Thoracic aorta (tissue), 2 donors: ENCODE measurements at places on chromosomes 2 and 18. TPM values are rescaled to one million over a fixed set of nuclear protein-coding genes. Genes with fewer than 3 reads are reported as not detected.

DNA sequence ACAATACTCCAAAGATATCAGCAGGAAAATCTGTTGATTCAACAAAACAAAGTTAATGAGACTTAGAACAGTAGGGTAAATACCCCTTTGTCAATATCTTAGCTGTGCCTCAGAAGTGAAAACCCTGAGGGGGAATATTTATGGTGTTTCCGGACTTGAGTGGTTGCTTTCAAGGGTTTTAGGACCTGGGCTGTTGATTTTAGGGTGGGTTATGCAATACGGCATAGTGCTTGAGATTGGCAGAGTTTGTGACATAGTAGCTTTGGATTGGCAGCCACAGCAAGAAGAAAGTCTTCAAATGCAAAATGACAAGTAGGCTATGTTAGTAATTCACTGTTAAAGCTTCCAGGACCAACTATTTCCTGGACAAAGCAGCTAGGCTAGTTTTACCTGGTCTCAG lies 826.3 kb upstream of the CDH2 start:
- DNase-seq: no peak
- no peaks in the 10 kb centered on the region for H3K36me3 ChIP-seq
- H3K27me3 ChIP-seq: no peaks in the 10 kb centered on the region
- no peaks in the 10 kb centered on the region for H3K4me1 ChIP-seq
- no peak overlapping the region for H3K4me3 ChIP-seq

DNA sequence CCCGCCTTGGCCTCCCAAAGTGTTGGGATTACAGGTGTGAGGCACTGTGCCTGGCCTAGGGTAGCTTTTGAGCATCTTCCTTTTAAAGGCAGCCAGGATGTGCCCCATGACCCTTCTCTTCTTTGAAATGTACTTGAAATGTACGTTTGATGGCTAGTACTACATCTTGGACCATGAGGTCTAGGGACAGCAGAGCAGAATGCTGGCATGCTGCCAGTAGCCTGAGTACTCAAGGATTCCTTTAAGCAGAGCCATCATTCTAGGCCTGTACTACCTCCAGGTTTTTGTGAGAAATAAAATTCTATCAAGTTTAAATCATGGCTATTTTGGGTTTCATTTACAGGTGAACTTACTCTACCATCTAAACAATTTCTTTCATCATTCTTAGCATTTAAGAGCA lies 2.9 kb upstream of the EML6 start:
- no peak for DNase-seq
- H3K27me3 ChIP-seq: no peaks in the 10 kb centered on the region
- no peak overlapping the region for H3K4me3 ChIP-seq

DNA sequence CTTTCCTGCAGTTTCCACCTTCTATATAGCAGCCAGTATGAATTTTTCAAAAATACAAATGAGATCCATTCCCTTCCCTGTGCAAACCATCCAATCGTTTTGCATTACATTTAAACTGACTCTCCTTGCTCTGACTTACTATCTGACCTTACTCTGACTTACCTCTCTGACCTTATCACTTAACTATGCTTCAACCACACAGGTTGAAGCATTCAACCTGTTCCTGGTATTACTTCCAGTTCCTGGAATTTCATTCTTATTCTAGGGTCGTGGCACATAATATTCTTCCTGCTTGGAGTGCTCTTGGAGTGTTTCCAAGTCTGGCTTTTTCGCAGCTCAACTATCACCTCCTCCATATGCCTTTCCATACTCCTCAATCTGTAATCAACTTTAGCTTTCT lies 850.6 kb upstream of the CHAC2 start:
- H3K4me1 ChIP-seq: no peaks in the 10 kb centered on the region
- no peak overlapping the region for H3K4me3 ChIP-seq
- H3K27ac ChIP-seq: no peak overlapping the region
- H3K27me3 ChIP-seq: no peaks in the 10 kb centered on the region

GRCh38 chr2:208319391-208319790 lies 53.3 kb downstream of the PIKFYVE start:
- H3K36me3 ChIP-seq: peaks cover 8% of the 10 kb centered on the region
- peak overlapping the region; percentile 92 for H3K27ac ChIP-seq
- DNase-seq: no peak
- H3K27me3 ChIP-seq: no peaks in the 10 kb centered on the region
- peaks cover 21% of the 10 kb centered on the region for H3K4me1 ChIP-seq

- peaks cover 25% of the 10 kb centered on the region for H3K4me1 ChIP-seq
- H3K27ac ChIP-seq: no peak overlapping the region
- H3K27me3 ChIP-seq: no peaks in the 10 kb centered on the region
- peaks cover 14% of the 10 kb centered on the region for H3K36me3 ChIP-seq
These were observed 17.5 kb downstream of the TGOLN2 start for GRCh38 chr2:85310330-85310729.

GRCh38 chr2:42486145-42486906 lies 7.5 kb downstream of the KCNG3 start:
- H3K27me3 ChIP-seq: no peaks in the 10 kb centered on the region
- DNase-seq: no peak
- H3K4me1 ChIP-seq: no peaks in the 10 kb centered on the region
- H3K4me3 ChIP-seq: no peak overlapping the region

- H3K27ac ChIP-seq: no peak overlapping the region
- no peaks in the 10 kb centered on the region for H3K27me3 ChIP-seq
- no peaks in the 10 kb centered on the region for H3K36me3 ChIP-seq
- no peaks in the 10 kb centered on the region for H3K4me1 ChIP-seq
These were observed 255.4 kb downstream of the EXOC6B start for GRCh38 chr2:72570413-72570812.

- H3K27me3 ChIP-seq: no peaks in the 10 kb centered on the region
- H3K36me3 ChIP-seq: no peaks in the 10 kb centered on the region
- H3K4me3 ChIP-seq: no peak overlapping the region
- DNase-seq: no peak
These were observed 687.9 kb upstream of the SETBP1 start for GRCh38 chr18:43992741-43993140.

DNA sequence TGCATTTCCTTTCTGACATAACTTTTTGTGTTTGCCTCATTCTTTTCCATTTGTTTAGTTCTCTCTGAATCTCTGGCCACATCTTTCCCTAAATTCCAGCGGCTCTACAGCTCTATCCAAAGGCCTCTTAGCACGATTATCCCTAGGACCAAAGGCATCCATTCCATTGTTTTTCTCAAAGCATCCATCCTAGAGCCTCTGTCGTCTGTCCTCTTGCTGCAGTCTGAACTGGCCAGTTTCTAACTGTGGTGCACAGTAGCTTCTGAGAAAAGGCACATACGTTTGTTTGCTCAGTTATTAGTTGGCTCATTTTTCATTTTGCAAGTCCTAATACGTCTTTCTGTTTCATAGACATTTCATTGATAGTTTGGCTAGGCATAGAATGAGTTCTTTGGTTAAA lies 45.7 kb upstream of the TCF7L1 start:
- H3K4me3 ChIP-seq: no peak overlapping the region
- no peaks in the 10 kb centered on the region for H3K27me3 ChIP-seq
- H3K4me1 ChIP-seq: no peaks in the 10 kb centered on the region
- H3K36me3 ChIP-seq: no peaks in the 10 kb centered on the region
- no peak for DNase-seq
- no peak overlapping the region for H3K27ac ChIP-seq

GRCh38 chr2:127365211-127365643 lies 22.5 kb downstream of the MAP3K2 start:
- no peak for DNase-seq
- no peak overlapping the region for H3K4me3 ChIP-seq

- no peaks in the 10 kb centered on the region for H3K27me3 ChIP-seq
- no peak for DNase-seq
- H3K4me1 ChIP-seq: peaks cover 8% of the 10 kb centered on the region
- H3K4me3 ChIP-seq: no peak overlapping the region
- H3K36me3 ChIP-seq: no peaks in the 10 kb centered on the region
- no peak overlapping the region for H3K27ac ChIP-seq
These were observed 3.5 kb upstream of the B3GNT7 start for GRCh38 chr2:231391981-231392380.

DNA sequence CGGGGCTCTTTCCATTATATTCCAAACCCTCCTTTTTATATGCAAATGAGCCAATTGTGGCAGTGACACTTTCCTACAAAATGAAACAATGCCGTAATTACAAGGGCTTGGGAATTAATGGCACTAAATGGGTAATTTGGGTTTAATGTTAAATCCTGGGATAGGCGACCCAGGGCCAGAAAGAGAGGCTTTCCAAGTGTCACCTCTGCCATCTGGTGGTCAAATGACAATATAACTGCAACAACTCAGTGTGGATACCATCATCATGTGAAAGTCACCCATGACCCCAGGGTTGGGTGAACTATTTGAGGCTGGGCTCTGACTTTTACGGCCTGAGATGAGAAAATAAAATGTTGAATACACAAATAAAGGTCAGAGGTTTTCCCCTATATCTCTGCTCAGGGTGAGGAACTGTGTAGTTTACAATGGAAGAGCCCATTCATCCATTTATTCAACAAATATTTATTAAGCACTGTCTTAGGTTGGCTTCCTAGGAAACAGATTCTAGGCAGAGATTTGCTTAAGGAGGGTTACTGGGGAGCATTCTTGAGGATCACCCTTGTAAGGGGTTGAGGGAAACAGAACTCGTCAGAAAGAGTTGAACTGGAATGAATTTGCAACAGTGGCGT lies 13.6 kb upstream of the THADA start:
- no peak for DNase-seq
- no peak overlapping the region for H3K4me3 ChIP-seq
- H3K36me3 ChIP-seq: no peaks in the 10 kb centered on the region
- no peaks in the 10 kb centered on the region for H3K27me3 ChIP-seq
- no peaks in the 10 kb centered on the region for H3K4me1 ChIP-seq

DNA sequence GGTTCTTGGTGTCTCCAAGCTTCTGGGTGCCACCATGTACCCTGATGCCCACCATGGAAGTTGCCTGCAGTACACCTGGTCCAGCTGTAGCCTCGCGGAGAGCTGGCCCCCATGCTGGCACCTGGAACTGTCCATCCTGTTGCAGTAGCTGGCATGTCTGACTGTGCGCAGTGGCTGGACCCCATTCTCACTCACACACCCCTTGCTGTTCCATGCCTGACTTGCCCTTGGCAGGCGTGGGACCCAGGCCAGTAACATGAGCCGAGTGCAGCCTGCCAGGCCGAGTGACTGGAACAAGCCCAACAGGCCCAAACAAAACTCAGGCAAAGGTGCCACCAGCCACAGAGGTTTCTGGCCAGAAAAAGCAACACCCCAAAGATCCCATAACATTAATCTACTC lies 73.8 kb downstream of the NEURL3 start:
- H3K27ac ChIP-seq: no peak overlapping the region
- H3K4me1 ChIP-seq: peaks cover 9% of the 10 kb centered on the region
- H3K27me3 ChIP-seq: no peaks in the 10 kb centered on the region
- DNase-seq: no peak
- no peak overlapping the region for H3K4me3 ChIP-seq
- no peaks in the 10 kb centered on the region for H3K36me3 ChIP-seq

DNA sequence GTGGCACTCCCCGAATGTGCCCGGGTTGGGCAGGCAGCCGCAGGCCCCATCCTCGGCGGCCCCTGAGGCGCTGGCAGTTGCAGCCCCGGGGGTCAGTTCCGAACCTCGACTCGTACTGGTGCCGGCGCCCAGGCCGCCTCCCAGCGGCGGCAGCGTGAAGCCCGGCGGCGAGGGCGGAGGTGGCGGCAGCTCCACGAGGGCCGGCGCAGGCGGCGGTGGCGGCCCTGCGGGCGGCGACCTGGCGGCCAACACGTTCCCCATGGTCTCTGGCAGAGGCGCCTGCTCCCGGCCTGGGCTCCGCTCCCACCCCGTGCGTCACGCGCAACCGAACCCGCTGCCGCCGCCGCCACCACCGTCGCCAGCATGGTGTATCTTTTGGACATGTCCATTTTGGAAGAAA lies 196.3 kb downstream of the CCDC74A start:
- no peaks in the 10 kb centered on the region for H3K36me3 ChIP-seq
- peak overlapping the region; percentile 27 for H3K4me3 ChIP-seq
- no peak for DNase-seq
- H3K4me1 ChIP-seq: no peaks in the 10 kb centered on the region
- no peak overlapping the region for H3K27ac ChIP-seq

- no peaks in the 10 kb centered on the region for H3K27me3 ChIP-seq
- no peak for DNase-seq
- peaks cover 67% of the 10 kb centered on the region for H3K4me1 ChIP-seq
- H3K4me3 ChIP-seq: no peak overlapping the region
- H3K27ac ChIP-seq: no peak overlapping the region
- no peaks in the 10 kb centered on the region for H3K36me3 ChIP-seq
These were observed 6.1 kb downstream of the FBXO11 start for GRCh38 chr2:47899915-47900816.

- no peaks in the 10 kb centered on the region for H3K4me1 ChIP-seq
- DNase-seq: no peak
- no peaks in the 10 kb centered on the region for H3K27me3 ChIP-seq
These were observed 103.6 kb upstream of the RMP24 start for GRCh38 chr18:35868915-35869314.

DNA sequence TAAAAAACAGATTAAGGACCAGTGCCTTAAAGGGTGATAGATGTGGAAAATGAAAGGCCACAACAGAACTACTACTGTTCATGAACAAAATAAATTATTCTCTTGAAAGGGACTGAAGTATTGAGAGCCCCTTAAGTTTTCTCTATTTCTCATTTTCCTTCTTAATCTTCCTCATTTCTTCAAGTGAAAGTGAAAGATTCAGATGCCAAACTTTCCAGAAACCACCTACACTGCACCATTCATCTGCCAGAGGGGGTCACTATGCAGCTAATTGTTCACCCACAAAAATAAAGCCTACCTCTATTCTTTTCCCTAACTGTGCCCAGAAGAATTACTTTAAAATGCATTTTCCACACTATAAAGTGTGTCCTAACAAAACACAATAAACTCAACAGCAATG lies 140.1 kb downstream of the NR4A2 start:
- no peak for DNase-seq
- H3K27ac ChIP-seq: no peak overlapping the region
- no peak overlapping the region for H3K4me3 ChIP-seq
- no peaks in the 10 kb centered on the region for H3K4me1 ChIP-seq

GPBAR1 gene
- 3.5 TPM for total RNA-seq

CENPA gene
- total RNA-seq: not detected

AOX1 gene
- 69.9 TPM for total RNA-seq

NT5C1B gene
- total RNA-seq: not detected

GREB1 gene
- 13.5 TPM for total RNA-seq

MSTN gene
- 0.27 TPM for total RNA-seq

CDH20 gene
- total RNA-seq: not detected

RGPD4 gene
- not detected for total RNA-seq

CWC22 gene
- total RNA-seq: 32.5 TPM

CD28 gene
- total RNA-seq: 4.3 TPM

CYP26B1 gene
- total RNA-seq: 20.8 TPM

AFTPH gene
- total RNA-seq: 32.1 TPM

GPR55 gene
- not detected for total RNA-seq

C2orf15 gene
- total RNA-seq: not detected

TRIM43 gene
- not detected for total RNA-seq

DCC gene
- not detected for total RNA-seq
